Activated CD4-positive, alpha-beta memory T cell treated with anti-CD3 and anti-CD28 coated beads, Interleukin-2, amount 10 ng/mL, durations not matched to agents 7 days and 5 days (primary cell): ENCODE measurements at places on chromosomes 13 and 19. TPM values are rescaled to one million over a fixed set of nuclear protein-coding genes. Genes with fewer than 3 reads are reported as not detected.

The ASF1B gene
- total RNA-seq: 93.5 TPM

The CNMD gene
- total RNA-seq: not detected

The HMG20B gene
- total RNA-seq: 53.4 TPM

The IQCN gene
- 1.6 TPM for total RNA-seq

The CBARP gene
- 0.35 TPM for total RNA-seq

The CRB3 gene
- 0.63 TPM for total RNA-seq

The ZNF584 gene
- total RNA-seq: 5.5 TPM

GRCh38 chr13:77389625-77390000 is 62.7 kb upstream of the MYCBP2 start:
- no peak overlapping the region for H3K27ac ChIP-seq
- H3K4me3 ChIP-seq: no peak overlapping the region

- peaks cover 68% of the 10 kb centered on the region for H3K36me3 ChIP-seq
- H3K4me3 ChIP-seq: no peak overlapping the region
- H3K27me3 ChIP-seq: no peaks in the 10 kb centered on the region
- no peak overlapping the region for H3K27ac ChIP-seq
Observed at GRCh38 chr19:37329686-37330085, 41.2 kb upstream of the ZNF527 start.

- no peak overlapping the region for H3K4me3 ChIP-seq
- no peak overlapping the region for H3K27ac ChIP-seq
- H3K4me1 ChIP-seq: no peaks in the 10 kb centered on the region
- H3K27me3 ChIP-seq: no peaks in the 10 kb centered on the region
- H3K36me3 ChIP-seq: no peaks in the 10 kb centered on the region
Observed at GRCh38 chr13:108807841-108808240, 178.4 kb downstream of the MYO16 start.

GRCh38 chr13:71979616-71980015 is 112.6 kb upstream of the DACH1 start:
- no peaks in the 10 kb centered on the region for H3K27me3 ChIP-seq
- no peak overlapping the region for H3K27ac ChIP-seq
- no peaks in the 10 kb centered on the region for H3K36me3 ChIP-seq
- no peak for DNase-seq
- no peak overlapping the region for H3K4me3 ChIP-seq

GRCh38 chr13:66264971-66265370 is 965.2 kb downstream of the PCDH9 start:
- no peaks in the 10 kb centered on the region for H3K27me3 ChIP-seq
- H3K36me3 ChIP-seq: no peaks in the 10 kb centered on the region

DNA sequence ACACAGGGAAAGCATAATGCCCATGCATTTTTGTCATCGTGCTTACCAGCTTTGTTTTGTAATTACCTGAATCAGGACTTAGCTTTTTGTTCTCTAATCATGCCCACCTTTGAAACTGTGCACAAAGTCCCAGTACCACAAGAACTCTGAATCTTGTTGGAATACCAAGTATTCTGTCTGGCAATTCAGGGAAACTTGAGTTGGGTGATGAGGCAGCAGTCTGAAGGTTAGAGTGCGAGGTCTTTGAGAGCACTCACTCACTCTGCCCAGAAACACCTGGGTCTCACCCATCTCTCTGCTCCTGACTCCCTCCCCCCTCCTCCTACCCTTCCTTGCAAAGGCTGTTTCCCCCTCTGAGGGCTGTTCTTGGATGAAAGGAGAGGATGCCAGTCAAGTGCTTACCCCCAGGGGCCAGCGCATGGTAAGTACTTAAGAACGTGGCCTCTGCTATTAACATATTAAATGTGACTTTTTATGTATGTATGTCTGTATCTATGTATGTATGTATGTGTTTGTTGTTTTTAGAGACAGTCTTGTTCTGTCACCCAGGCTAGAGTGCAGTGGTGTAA is 22.4 kb downstream of the SIPA1L3 start:
- no peak overlapping the region for H3K4me3 ChIP-seq
- no peak for DNase-seq

DNA sequence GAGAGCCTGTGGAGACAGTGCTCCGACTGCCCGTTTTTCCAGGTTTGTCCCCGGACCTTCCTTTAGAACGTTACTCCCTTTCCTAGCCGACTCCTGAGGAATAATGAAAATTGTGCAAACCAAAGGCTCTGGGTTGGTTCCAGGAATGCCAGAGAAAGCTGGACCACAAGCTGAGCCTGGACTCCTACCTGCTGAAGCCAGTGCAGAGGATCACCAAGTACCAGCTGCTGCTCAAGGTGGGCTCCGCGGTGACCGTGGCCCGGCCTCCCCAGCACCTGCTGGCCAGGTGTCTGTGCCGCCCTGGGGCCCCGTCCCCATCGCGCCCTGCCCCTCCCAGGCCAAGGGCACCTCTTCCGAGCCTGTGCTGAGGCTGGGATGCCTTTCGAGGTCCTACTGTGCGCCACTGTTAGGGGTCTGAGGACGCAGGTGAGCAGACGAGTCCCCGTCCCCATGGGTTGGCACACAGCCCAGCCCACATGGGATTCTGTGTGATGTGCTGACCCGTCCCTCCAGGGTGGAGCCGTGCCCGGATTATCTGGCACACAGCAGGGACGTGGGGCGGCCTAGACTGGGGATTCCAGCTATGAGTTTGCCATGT is 20.5 kb upstream of the F7 start:
- H3K27me3 ChIP-seq: no peaks in the 10 kb centered on the region
- no peak overlapping the region for H3K27ac ChIP-seq
- no peak overlapping the region for H3K4me3 ChIP-seq
- no peak for DNase-seq
- no peaks in the 10 kb centered on the region for H3K36me3 ChIP-seq

DNA sequence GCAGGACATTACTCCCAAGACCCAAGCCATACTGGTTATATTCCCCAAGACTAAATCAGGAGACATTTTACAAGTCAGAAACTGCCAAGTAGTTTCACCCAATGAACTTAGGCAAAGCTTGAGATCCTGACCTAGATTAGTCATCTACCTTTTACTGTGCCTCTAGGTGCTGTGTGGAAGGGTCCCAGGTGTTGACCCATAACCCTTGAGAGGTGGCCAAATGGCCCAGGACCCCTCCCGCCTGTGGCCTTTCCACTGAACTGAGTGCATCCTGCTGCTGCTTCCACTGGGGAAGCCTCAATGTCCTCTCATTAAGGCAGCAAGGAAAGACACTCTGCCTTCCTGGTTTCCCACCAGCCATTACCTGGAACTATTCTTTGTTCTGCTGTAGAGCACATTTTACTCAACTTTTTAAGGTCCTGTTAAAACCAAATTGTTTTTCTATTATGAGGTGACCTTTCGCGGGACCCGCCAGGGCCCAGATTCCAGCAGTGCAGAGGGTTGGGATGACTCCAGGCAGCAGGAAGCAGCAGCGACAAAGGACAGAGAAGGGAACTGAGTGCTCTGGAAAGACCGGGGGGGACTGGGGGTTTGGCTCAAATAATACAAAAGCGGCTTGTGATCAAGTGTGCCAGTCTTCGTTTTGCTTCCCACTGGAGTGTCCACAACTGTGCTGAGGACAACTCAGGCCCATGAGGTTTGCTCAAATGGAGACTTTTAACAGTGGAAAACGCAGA is 27.1 kb downstream of the ANKRD10 start:
- no peak overlapping the region for H3K27ac ChIP-seq
- H3K4me1 ChIP-seq: peaks cover 20% of the 10 kb centered on the region
- peaks cover 19% of the 10 kb centered on the region for H3K36me3 ChIP-seq

GRCh38 chr13:61192826-61193225 is 222.8 kb downstream of the PCDH20 start:
- no peak overlapping the region for H3K27ac ChIP-seq
- no peak overlapping the region for H3K4me3 ChIP-seq
- no peaks in the 10 kb centered on the region for H3K27me3 ChIP-seq
- DNase-seq: no peak
